RKO (cell line): ENCODE measurements at places on chromosomes 12 and 14.

GRCh38 chr12:39124768-39125167 is 219.4 kb upstream of the CPNE8 start:
- no peak for DNase-seq

DNA sequence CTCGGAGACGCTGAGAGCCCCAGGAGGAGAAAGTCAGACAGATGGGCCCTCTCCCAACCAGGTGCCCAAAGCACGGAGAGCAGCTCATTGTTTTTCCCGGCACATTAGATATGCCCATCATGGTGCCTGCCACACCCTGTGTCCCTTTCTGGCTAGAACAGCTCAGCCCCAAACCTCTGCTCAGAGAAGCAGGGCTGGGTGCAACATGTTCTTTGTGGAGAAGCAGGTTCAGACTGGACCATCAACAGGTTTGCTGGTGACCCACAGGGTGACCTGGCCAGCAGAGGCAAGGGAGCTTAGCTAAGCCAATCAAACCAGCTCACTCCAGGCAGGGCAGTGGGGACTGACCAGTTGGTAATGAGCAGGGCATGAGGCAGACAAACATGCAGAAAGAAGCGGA is 13.4 kb downstream of the RAB15 start:
- DNase-seq, result no peak

DNA sequence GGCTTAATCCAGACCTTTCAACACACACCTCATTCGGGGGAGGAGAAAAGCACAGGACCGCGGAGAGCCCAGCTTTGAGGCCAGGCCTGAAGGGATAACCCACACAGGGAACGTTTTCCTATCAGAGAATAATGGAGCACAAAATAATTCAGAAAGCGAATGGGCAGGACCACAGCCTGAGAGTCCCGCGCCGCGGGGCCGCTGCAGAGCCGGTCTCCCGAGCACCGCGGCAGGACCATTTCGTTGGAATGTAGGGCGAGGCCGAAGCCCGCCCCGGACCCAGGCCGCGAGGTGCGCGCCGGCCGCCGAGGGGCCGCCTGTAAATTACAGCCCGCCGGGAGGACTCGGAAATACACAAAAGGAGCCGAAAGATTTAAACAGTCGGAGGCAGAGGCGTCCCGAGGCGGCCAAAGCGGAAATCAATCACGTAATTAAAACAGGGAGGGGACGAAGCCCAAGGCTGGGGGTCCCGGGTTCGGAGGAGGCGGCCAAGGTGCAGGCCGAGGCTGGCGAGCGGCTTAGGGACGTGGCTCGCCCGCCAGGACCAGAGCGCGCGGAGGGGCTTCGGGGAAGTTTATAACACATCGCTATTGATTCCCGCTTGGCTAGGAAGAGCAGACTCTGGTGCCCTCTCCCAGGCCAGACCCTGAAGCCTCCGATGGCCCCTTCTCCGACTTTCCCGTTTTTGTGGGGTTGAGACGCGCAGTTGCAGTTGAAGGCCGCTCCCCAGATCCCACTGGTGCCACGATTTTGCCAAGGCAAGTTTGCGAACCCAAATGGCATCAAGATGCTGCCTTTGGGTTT is 6.3 kb upstream of the HOXC4 start:
- no peak for DNase-seq

DNA sequence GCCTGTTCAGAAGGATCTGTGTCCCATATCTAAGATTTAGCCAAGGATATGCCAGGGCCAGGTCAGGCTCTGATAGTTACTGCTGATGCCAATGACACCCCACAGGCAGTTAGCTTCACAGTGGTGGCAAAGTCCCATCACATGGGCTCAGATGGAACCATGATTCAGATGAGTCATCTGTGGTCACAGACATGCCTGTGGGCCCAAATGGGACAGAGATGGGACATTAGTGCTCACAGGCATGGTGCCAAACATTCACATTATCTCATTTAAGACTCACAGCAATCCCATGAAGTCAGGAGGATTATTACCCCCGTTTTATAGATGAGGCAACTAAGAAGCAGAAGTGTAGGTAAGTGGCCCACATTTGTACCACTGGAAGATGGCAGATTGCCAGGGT is 207.8 kb downstream of the DPF3 start:
- DNase-seq, result no peak

GRCh38 chr14:93155667-93156066 is 29.0 kb downstream of the MOAP1 start:
- DNase-seq, result no peak

GRCh38 chr12:16346958-16347357 is 487 bp upstream of the MGST1 start:
- no peak for DNase-seq

GRCh38 chr14:52873694-52874093 is 77.2 kb downstream of the FERMT2 start:
- no peak for DNase-seq

DNA sequence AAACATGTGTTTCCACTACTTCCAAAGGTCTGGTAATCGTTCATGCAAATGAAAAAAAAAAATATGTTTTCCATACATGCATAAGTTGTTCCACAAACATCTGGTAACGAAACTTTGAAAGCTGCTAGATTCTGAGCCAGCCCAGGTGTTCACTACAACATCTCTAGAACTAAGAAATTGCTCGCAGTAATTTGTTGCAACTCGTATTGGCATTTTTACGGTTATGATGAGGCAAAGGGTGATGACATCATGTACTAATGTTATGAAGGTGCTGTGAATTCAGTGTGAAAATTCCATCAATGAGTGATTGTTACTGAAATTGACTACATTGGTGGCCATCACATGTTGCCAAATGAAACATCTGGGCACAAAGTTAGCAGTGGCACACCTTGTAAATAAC is 31.9 kb upstream of the CCDC91 start:
- DNase-seq, result no peak

- no peak for DNase-seq
Measured at GRCh38 chr12:117064596-117064995, 34.6 kb downstream of the TESC start.

DNA sequence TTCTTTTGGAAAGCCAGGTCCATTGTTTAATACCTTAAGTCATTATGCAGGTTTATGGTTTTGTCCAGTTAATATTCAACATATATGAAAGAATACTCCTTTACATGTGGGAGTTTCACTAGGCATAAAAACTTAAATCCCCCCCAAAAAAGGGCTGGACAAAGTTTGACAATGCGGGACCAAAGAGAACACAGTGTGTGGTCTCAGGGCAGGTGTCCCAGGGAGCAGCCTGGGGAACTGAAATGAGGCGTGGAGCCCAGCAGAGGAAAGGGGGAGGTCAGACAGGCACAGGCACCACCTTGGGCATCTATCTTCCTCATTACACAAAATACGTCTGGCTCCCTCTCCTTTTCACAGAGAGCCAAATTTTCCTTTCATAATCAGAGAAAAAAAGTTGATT is 22.5 kb downstream of the PKP2 start:
- no peak for DNase-seq

DNA sequence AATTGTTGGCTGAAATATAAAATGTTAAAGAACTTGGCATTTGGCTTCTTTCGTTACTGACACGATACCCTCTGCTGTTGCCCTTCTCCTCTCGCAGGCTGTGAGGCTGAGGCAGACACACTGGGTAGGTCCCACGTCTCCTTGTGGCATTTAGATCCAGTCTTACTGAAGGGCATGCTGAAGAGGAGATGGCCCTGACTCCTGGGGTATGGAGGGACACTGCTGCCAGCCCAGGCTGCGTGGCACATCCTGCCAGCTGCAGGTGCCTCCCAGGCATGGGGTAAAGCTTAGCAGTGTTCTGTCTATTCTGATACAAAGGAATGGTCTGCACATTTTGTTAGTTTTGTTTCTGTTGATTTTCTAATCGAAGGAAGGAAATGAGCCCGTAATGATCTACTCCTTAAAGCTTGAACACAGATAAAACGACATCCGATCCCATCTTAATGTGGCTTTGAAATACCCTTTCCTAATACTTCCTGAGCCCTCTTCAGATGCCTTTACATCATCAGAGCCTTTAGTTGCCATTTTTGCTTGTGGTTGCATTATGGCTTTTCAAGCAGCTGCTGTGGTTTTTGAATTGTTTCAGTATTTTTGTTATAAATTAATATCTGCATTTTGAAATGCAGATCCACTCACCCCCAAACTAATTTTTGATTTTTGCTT is 61.1 kb downstream of the WDR20 start:
- DNase-seq, result no peak

GRCh38 chr12:99146185-99146584 is 501.1 kb downstream of the APAF1 start:
- DNase-seq, result no peak

DNA sequence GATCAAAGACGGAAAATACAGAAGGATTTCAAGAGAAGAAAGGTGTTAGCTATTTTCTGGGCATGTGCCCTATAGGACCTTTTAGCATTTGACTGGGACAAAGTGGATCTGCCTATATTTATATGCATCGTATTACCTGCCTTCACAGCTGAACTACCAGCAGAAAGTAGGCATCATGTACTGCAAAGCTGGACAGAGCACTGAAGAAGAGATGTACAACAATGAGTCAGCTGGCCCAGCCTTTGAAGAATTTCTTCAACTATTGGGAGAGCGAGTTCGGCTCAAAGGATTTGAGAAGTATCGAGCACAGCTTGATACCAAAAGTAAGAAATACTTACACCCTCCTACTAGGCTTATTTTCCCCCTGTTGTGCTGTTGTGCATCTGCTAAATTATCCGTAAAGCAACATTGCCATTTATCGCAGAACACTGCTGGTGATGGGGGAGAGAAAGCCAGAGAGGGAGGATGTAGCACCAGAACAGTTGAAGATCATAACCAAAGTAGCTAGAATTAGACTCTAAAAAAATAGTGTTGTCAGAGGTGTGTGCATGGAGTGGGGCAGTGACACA is 282.0 kb upstream of the RGS6 start:
- no peak for DNase-seq

GRCh38 chr12:40614923-40615322 is 77.3 kb upstream of the CNTN1 start:
- DNase-seq, result no peak

DNA sequence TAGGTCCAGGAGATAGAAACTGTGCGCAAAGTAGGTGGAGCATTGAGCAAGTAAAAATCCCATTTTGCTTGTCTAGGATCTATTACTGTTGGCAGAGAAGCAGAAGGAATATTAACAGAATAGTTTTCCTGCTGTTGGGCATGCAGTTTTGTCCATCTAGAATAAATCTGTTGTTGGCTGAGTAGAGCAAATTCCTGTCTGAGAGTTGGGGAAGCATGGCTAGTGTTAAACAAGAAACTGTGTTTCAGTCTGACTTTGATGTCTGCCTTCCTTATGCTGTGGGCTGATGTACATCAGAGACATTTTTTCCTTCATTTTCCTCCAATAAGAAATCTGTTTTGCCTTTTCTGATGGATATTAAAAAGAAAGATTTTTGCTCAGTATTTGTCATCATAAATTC is 98.2 kb downstream of the RAD52 start:
- no peak for DNase-seq

DNA sequence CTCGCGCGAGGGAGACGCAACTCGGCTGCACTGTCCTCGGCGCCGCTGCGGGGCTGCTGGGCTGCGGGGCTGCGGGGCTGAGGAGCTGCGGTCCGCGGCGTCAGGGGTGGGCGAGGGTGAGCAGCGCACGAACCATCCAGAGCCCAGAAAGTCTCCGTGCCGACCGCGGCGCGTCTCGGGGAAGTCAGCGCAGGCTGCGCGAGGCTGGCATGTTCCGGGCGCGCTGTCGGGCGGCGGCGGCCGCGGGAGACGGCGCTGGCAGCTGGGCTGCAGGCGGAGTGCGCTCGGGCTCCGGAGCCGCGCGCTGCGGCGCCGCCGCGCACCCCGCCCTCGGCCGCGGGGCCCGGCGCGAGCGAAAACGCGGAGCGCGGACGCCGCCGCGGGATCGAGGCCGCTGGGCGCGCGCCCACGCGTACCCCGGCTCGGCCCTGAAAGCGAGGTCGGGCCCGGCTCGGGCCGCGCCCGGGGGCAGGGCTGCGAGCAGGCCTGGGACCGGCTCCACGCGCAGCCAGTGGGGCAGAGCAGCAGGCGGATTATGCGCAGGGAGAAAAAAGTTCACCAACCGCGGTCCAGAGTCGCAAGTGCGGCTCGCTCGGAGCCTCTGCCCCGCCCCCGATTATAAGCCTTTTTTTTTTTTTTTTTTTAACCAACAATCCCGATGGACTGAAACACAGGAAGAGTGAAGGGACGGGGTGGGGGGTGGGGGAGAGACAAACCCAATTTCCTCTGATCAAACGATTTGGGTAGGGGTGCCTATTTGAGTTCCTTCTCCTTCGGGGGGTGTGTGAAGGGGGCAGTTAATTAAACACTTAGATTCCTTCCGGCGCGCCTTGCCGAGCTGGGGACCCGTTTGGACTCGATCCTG is at the start of gene PRICKLE1:
Gene PRICKLE1, minus strand, starts transcription at position 282 of the 865 bp plus-strand sequence. CDS start 117,230 bp downstream, outside the sequence.
- DNase-seq, result no peak

DNA sequence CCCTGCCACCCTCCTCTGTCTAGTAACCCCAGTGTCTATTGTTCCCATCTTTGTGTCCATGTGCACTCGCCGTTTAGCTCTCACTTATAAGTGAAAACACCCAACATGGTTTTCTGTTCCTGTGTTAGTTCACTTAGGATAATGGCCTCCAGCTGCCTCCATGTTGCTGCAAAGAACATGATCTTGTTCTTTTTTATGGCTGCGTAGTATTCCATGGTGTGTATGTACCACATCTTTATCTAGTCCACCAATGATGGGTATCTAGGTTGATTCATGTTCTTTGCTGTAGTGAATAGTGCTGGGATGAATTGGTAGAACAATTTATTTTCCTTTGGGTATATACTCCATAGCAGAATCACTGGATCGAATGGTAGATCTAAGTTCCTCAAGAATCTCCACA is 51.0 kb upstream of the RFLNA start:
- no peak for DNase-seq

GRCh38 chr14:104147346-104148125 is 9.1 kb downstream of the KIF26A start:
- DNase-seq, result no peak

- DNase-seq, result no peak
Measured at GRCh38 chr14:92258934-92259333, 64.0 kb upstream of the SLC24A4 start.

DNA sequence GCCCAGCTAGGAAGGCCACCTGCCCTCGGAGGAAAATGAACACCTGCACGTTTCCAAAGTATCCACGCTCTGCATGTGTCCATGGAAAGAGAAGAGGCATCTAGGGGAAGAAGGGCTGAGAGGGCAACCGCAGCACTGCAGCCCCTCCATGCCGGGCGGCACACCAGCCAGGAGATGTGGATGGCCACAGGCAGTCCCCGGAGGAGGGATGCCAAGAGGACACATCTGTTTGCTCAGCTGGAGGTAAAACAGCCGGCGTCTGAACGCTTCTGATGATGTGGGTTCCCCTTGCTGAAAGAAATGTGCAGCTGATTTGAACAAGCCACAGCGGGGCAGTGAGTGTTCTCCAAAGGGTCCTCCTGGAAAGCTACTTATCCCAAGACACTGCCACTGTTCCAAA is 34.0 kb downstream of the CHGA start:
- no peak for DNase-seq

DNA sequence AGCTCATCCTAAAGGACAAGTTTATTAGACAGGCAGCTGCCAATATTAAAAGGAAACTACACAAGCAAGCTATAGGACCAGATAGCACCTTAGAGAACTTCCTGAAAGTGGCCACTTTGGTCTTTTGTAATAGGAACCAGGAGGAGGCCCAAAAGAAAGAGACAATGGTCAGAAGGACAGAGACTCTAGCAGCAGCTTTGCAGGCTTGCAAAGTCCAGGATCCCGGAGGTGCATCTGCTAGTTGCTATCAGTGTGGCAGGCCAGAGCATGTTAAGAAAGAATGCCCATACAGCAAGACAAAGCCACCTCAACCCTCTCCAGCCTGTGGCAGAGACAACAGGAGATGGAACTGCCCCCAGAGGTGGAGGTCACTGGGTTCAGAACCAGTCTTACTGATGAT is 23.4 kb downstream of the APOBEC1 start:
- DNase-seq, result no peak

- DNase-seq, result no peak
Measured at GRCh38 chr12:19633641-19634040, 194.3 kb downstream of the AEBP2 start.
